ENCODE measurements at places on chromosomes 7 and 10.

- DNase-seq: no peak
These were observed 64.3 kb downstream of the TNRC18 start for GRCh38 chr7:5359344-5359743.

DNA sequence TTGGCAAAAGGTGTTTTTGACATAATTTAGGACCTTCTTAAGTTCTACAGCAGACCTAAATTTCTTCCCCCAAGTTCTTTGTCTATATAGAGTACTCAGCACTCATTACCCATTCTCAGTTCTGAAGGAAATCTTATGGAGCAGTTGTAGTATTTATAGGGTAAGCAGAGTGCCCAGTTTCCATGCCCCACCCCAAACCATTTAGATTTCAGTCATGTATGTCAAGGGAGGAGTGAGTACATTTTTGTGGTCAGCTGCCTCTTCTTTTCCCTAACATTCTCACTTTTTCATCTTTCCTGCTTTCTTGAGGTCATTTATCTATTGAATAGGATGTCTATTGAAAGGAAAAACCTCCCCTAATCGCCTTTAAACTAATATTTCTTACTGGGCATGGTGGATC lies 83.3 kb downstream of the KAT6B start:
- DNase-seq: no peak

DNA sequence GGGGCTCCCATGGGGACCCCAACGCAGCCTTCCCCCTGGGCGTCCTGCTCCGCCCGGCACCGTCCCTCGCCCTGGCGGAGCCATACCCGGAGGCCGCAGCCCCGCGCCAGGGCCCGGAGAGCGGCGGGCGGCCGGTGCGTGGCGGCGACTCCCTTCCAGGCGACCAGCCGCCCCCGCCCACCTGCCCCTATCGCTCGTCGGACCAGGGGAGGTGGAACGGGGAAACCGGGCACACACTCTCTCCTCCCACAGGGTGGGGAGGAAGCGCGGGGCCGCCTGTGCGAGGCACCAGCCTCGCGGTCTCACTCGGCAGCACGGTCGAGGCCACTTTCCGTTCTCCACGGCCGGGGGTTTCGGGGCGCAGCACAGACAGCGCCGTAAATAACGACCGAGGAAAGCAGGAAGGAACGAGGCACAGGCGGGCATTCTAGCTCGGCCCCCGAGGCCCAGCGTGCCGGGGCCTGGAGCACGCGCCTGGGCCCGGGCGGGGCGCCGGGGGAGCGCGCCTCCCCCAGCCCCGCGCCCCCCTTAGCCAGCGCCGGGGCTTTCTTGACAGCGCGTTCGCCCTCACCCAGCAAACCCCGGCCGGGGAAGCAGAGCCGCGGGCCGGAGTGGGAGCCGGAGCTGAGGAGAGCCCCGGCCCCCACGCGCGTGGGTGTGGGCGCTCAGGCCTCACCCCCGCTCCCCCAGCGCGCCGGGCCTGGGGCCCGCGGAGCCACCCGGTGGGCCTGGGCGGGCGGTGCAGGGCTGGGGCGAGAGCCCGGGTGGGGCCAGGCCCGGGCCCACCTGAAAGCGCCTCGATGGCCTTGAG lies 936 bp downstream of the IGF2BP3 start:
- no peak for DNase-seq

GRCh38 chr7:151134743-151135524 lies 32.6 kb downstream of the GBX1 start:
- DNase-seq: no peak

DNA sequence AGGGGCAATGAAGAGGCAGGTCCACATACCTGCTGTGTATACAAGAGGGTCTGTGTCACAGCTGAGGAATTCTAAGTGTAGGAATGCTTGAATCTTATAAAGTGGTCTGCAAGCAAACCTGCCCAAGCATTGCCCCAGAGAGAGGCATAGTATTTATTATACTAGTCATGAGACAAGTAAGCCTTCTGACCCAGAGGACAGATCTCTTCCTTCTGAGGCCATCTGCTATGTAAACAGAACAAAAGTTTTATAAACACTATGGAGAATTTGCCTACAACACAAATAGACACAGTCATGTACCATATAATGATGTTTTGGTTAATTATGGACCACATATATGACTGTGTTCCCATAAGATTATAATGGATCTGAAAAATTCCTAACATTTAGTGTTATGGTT lies 388.2 kb downstream of the NEBL start:
- DNase-seq: no peak

DNA sequence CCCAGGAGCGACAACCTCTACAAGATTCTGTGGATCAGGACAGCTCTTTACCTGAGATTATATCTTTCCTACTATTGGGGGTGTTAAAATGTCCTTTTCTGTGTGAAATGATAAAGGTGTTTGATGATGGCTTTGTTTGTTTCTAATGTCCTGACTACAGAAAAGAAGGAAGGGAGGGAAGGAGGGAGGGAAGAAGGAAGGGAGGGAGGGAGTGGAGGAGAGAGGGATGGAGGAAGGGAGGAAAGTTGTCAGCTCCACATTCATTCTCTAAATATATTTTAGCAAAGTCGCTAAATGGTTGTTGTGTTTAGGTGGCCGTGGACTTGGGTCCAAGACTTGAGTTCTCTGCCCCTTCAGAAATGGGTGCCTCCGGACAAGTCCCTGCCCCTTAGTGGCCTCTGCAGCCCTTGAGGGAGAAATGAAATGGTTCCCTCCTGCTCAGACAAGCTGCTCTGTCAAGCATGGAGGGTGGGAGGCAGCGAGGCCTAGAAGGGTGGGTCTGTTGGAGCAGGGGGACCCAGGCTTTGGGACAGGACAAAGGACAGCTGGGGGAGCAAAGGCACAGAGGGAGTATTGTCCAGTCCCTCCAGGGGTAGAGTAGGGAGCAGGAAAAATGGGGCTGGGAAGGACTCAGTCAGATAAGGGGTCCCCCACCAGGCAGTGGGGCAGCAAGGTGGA lies 4.4 kb downstream of the RGS10 start:
- DNase-seq: no peak

DNA sequence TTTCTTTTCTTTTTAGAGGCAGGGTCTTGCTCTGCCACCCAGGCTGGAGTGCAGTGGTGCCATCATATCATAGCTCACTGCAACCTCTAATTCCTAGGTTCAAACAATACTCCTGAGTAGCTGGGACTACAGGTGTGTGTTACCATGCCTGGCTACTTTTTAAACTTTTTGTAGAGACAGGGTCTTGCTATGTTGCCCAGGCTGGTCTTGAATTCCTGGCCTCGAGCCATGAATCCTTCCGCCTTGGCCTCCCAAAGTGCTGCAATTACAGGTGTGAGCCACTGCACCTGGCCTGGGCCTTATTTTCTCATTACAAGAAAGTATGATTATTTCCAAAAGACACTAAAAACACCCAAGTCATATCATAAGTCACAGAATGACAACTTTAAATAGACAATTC lies 106.6 kb downstream of the CDK6 start:
- DNase-seq: no peak

DNA sequence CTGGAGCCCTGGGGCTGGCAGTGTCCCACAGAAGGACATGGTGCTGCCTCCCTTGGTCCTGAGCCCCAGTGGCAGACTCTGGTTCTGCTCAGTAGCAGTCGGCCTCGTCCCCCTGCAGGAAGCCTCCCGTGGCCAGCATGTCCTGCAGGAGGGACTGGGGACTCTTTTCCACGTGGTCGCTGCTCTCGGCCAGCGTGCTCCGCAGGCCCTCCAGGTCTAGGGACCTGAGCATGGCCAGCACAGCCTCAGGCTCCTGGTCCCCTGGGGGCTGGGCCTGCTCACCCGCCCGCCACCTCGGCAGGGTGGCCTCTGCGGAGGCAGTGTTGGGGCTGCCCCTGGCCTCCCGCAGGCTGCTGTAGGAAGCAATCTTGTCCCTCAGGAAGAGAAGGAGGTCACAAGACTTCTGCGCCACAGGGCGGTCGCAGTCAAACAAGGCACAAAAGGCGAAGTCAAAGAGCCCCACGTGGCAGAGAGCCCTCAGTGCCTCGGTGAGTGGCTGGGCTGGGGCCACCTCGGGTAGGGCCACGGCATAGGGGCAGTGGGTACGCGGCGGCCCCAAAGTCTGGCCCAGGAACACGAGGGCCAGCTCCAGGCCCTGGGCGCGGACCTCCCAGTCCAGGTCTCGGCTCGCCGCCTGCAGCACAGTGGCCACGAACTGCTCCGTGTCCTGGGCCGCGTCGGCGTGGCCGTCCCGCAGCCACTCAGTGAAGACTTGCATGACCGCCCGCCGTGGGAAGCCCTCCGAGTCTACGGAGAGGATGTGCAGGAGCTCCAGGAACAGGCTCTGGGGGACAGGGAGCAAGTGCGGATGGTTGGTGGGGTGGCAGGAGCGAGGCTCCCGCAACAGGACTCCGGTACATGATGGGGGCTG lies 17.1 kb downstream of the BRAT1 start:
- no peak for DNase-seq

- DNase-seq: no peak
These were observed 90.2 kb upstream of the DUSP5 start for GRCh38 chr10:110407301-110408170.

- DNase-seq: no peak
These were observed 294.7 kb downstream of the PRKG1 start for GRCh38 chr10:51368943-51369342.

GRCh38 chr10:44419790-44420549 lies 35.1 kb upstream of the CXCL12 start:
- no peak for DNase-seq

- DNase-seq: no peak
These were observed 4.8 kb downstream of the KLF6 start for GRCh38 chr10:3780021-3780770.

DNA sequence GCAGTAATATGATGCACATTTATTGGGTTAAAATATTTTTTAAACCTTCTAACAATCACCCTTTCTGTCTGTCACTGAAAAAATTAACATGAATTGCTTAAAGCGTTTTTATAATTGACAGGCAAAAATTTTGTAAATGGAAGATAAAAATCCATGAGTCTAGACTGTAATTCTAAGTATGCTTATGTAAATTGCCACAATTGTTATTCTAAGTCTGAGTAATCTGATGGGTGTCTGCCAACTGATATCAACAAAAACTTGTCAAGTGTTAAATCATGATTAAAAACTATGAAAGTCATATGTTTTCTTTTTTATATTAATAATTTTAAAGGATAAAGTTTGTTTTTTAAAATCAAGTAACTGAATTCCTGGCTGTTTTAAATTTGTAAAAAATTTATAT lies 208.2 kb downstream of the CDK14 start:
- DNase-seq: no peak

DNA sequence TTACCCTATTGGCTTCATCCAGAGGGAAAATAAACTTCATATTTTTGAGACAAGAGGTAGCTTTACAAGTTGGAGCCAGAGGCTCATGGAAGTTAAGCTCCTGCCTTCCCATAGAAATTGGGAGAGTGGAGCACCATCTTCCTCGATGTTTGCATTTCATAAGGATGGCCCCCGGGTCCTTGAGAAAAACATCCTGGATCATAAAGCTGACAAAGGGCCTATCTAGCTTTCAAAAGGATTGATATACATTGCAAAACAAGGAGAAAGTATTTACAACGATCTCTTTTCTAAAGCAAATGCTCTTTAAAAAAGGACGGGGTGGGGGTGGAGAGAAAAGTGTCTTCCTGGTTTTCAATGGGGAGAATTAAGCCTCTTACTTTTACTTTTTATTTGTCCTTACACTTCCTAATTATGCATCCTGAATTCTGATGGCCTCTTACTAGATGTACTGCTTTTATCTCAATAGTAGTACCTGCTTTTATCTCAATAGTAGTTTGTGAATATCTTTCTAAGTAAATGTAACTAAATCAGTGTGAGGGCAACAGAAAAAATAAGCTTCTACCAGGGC lies 65.6 kb downstream of the PTPRZ1 start:
- DNase-seq: no peak

DNA sequence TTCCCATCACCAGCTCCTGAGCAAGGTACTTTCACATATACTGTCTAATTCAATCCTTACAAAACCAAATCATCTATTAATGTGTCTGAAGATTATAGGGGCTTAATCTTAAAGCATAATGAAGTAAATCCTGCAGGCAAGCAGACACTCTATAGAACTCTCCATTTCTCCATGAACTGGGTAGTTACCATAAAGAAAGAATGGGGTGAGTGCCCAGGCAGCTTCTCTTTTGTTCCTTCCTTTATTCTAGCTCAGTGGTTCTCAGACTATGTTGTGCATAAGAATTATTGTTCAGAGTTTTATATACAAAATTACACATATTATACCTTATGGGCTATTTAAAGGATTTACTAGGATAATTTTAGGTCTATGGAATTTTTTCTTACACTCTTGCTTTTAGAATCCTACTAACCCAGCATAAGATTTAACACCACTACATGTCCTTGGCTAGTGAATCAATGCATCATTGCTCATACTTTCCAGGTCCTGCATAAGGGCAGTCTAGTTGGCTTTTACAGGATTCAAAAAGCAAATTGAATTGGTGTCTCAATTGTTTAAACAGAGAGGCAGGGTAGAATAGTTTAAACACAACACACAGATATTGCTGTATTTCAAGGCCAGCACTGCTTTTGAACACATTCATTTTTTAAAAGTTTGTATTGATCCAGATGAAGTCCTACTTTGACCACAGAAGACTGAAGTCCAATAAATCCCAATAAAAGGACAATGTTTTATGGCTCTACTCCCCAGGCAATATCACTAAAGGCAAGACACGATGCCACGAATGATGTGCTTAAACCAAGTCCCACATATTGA lies 12.9 kb downstream of the SGCE start:
- DNase-seq: no peak

GRCh38 chr7:14542624-14543023 lies 359.9 kb downstream of the DGKB start:
- no peak for DNase-seq

DNA sequence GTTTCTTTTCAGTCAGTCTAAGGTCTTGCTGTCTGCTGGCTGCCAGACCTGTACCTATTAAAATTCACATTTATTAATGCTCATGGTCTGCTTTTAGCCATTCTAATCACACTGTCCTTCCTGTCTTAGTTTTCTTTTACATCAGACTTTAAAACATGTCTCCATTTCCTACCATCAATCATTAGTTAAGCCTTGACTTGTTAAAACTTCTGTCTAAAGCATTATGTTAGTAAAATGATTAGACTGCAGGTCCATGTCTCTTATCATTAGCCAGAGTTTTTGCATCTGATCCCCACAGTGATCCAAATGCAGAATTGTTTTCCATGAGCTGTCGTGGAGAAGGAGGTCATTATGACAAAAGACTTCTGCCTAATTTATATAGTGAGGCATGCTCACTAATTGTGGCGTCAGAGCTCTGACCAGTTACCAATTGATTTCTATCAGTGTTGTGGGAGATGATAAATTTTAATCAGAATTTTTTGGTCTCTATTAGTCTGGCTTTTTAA lies 226.5 kb downstream of the DKK1 start:
- no peak for DNase-seq

DNA sequence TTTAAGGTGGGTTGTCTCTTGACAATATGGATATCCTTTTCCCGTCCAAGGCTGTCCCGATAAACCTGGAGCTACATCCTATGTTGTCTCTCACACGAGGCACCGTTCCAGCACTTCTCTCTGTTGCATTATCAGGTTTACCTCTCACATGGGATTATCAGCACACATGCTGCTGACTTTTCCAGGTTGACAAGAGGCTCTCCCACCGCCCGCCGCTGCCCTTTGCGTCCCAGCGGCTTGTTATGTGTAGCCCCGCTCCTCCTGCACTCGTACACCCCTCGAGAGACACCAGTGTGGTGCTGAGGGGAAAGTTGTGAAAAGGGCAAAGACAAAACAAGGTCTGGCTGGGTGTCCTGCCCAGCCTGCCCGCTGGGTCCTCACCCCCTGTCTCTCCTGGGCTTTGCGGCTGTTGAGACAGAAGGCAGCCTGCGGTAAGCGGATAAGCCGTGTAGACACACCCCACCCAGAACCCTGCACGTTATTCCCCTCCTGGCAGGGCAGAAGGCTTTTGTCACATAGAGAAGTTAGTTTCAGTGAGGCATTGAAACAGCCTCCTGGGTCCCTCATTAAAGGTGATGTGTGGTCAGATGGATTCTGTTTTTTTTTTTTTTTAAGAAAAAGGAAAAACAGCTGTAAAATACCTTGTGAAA lies 38.7 kb downstream of the UBE3C start:
- DNase-seq: no peak

Data from T1000 (cell line).